Stimulated activated CD4-positive, alpha-beta T cell treated with anti-CD3 and anti-CD28 coated beads, Interleukin-4, amount 100 ng/mL, for 48 hours (primary cell): ENCODE measurements at places on chromosomes 5 and 9.

DNA sequence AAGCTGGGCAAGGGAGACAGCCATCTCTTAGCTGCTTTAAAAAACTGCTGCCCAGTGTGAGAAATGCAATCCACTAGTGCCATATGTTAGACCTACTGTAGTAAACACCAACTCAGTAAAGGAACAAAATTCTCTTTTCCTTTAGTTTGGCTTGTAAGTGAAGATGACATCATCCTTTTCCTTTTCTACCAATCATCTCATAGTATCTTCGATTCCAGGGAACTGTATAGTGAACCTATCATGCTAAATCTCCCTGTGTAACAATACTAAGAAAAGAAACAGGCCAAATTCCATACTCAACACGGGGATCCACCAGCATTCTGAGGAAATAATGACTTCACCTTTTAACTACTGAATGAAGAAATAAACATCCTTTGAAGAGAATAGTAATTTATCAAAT is 100.1 kb downstream of the RAPGEF6 start:
- DNase-seq: no peak

GRCh38 chr5:169569513-169569912 is 14.1 kb upstream of the SPDL1 start:
- no peak for DNase-seq

DNA sequence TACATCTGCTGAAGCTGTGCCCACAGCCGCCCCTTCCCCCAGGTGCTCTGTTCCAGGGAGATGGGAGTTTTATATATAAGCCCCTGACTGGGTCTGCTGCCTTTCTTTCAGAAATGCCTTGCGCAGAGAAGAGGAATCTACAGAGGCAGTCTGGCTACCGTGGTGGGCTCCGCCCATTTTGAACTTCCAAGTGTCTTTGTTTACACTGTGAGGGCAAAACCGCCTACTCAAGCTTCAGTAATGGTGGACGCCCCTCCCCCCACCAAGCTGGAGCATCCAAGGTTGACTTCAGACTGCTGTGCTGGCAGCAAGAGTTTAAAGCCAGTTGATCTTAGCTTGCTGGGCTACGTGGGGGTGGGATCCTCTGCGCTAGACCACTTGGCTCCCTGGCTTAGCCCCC is 41.3 kb downstream of the RANBP17 start:
- no peak for DNase-seq

DNA sequence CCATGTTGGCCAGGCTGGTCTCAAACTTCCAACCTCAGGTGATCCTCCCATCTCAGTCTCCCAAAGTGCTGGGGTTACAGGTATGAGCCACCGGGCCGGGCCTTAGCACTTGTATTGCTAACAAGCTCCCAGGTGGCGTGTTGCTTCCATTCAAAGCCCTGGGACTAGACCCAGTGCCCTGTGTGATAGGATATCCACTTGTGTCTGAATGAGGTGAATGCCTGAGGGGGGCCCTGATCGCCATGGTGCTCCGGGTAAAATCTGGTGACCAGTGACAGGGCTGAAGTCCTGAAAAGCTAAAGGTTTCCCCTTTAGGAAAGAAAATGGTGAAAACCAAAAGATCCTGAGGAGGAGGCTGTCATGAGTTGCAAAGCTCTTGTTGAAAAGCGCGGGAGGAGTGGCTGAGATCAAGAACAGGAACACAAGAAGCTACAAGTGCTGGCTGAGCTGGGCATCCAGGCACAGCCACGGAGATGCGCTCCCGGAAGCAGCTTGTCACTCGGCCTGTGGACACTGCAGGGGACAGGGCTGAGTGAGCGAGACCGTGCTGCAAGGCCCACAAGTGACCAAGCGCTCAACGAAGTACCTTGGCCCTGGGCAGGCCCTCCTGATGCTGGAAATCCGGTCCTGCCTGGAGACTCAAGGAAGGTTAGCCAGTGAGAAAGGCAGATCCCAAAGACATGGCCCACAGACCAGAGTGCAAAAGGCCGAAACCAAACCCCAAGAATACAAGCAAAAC is 39.8 kb upstream of the NXNL2 start:
- DNase-seq: no peak

DNA sequence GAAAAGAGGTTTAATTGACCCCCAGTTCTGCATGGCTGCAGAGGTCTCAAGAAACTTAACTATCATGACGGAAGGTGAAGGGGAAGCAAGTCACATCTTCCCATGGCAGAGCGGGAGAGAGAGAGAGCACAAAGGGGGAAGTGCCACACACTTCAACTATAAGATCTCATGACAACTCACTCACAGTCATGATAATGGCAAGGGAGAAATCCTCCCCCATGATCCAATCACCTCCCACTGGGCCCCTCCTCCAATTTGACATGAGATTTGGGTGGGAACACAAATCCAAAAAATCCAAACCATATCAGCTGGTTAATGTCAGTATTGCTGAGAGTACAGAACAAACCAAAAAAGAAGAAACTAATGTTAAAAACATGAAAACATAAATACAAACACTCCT is 120.2 kb downstream of the STARD4 start:
- DNase-seq: no peak

GRCh38 chr5:14408969-14409586 is 172.5 kb upstream of the OTULINL start:
- no peak for DNase-seq

GRCh38 chr9:136903041-136903554 is 16.8 kb downstream of the TRAF2 start:
- no peak for DNase-seq
